Activated CD8-positive, alpha-beta memory T cell treated with anti-CD3 and anti-CD28 coated beads for 1 hour (primary cell): ENCODE measurements at places on chromosomes 12 and 14.

GRCh38 chr14:64915797-64916196 lies 1.5 kb downstream of the CHURC1 start:
- DNase-seq, result no peak

GRCh38 chr12:13740149-13740545 lies 241.3 kb downstream of the GRIN2B start:
- no peak for DNase-seq

GRCh38 chr14:60647081-60647836 lies 2.0 kb downstream of the SIX1 start:
- no peak for DNase-seq

GRCh38 chr12:6363330-6364043 lies 11.9 kb downstream of the SCNN1A start:
- no peak for DNase-seq

- no peak for DNase-seq
These were observed 69.1 kb downstream of the PPP2R5E start for GRCh38 chr14:63474111-63474510.

- no peak for DNase-seq
These were observed 6.0 kb downstream of the GALNT9 start for GRCh38 chr12:132323171-132324010.

- no peak for DNase-seq
These were observed 862 bp downstream of the PIP4K2C start for GRCh38 chr12:57591782-57592325.

- DNase-seq, result no peak
These were observed 32.7 kb upstream of the RIN3 start for GRCh38 chr14:92480856-92481255.

GRCh38 chr12:64998371-64999147 lies 122.5 kb downstream of the WIF1 start:
- DNase-seq, result no peak

GRCh38 chr14:68624541-68625220 lies 168.2 kb downstream of the ZFP36L1 start:
- DNase-seq, result no peak

- no peak for DNase-seq
These were observed 30.5 kb upstream of the MAX start for GRCh38 chr14:65132855-65133254.
